Activated effector memory CD4-positive, alpha-beta T cell treated with Interleukin-2 at 50 U/mL for 16 hours (primary cell): ENCODE measurements at places on chromosomes 5 and 9.
A peak's percentile ranks its signal among the peaks of the same experiment; 100 is the strongest.

GRCh38 chr5:52560366-52560765, 227.3 kb upstream of the ITGA1 start:
- DNase-seq: no peak

- no peak for DNase-seq
Measured at GRCh38 chr9:90593646-90594045, 49.0 kb downstream of the DIRAS2 start.

- no peak for DNase-seq
Measured at GRCh38 chr9:8703904-8704303, 904.3 kb upstream of the DMAC1 start.

GRCh38 chr9:35906923-35907699, 1.1 kb downstream of the HRCT1 start:
- no peak for DNase-seq

DNA sequence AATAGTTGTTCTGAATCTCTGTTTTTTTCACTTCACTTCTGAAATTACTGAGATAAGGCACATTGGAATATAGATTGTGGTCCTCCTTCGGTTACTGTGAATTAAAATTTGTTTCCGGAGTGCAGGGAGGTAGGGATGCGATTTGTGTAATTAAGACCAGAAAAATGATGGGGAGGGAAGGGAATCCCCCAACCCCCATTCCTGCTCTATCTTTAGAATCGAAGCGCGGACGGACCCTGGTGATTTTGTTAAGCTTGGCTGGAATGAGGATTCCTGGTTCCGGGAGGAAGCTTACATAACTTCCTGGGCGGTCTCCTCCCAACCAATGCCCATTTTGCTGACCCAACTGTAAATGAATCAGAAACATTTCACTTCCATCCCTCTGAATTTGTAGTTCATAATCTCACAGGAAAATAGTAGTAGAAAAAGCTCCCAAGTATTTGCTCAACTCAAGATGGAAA, 220.1 kb upstream of the MSX2 start:
- DNase-seq: no peak

DNA sequence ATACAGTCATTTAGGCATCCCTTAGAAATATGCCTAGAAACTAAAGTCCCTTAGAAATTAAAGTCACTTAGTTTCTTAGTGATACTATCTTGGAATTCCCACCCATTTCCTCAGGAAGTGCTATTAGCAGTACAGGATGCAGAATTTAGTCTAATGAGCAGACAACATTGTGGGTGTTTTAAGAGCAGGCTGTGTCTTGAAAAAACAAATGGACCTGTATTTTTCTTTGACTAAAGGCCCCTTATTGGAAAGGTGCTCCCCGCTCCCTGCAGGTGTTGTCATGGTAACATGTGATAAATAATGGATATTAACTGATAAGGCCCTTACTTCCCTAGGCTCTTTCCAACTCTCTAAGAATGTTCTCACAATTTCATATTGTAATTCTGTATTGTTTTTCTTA, 38.8 kb upstream of the STARD4 start:
- DNase-seq: no peak

- no peak for DNase-seq
Measured at GRCh38 chr5:176636426-176636825, 6.0 kb downstream of the EIF4E1B start.

GRCh38 chr5:106860398-106861044, 810.2 kb downstream of the EFNA5 start:
- no peak for DNase-seq

DNA sequence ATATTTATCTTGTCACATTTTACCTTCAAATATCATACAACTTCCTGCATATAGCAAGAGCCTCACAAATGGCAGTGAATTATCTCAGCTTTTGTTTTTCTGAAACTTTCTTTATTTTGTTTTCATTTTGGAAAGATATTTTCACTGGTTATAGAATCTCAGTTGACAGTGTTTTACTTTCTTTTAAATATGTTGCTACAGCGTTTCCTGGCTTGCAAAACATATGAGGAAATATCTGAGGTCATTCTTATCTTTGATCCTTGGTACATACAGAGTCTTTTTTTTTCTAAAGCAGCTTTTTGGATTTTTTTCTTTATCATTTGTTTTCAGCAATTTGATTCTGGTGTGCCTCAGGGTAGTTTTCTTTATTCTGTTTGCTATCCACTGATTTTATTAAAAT, 77.6 kb upstream of the CEP78 start:
- no peak for DNase-seq

GRCh38 chr5:109921735-109922380, 232.1 kb downstream of the MAN2A1 start:
- DNase-seq: peak; percentile 37

GRCh38 chr9:114908805-114909448, 21.5 kb downstream of the TNFSF8 start:
- DNase-seq: no peak

DNA sequence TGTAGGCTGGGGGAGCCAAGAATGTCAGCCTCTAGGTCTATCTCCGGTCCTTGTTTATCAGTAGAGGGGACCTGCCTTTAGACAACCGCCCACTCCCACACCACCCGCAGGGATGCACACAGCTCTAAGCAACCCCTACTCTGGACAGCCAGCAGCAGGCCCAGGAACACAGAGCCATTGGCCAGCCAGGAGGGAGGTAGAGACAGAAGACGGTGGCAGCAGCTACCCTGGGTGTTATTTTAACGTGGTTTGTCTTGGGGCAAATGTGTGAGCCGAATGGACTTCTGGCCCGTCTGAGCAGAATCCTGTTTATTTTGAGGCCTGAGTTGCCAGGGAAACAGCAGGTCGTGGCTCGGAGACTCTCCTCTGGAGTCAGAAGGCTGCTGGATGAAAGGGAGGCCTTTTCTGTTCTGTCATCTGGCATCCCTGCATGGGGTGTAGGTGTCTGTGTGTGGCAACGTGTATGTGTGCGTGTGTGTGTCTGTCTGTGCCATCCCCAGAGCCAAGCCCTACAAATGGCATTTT, 382 bp upstream of the FGF1 start:
- DNase-seq: no peak

DNA sequence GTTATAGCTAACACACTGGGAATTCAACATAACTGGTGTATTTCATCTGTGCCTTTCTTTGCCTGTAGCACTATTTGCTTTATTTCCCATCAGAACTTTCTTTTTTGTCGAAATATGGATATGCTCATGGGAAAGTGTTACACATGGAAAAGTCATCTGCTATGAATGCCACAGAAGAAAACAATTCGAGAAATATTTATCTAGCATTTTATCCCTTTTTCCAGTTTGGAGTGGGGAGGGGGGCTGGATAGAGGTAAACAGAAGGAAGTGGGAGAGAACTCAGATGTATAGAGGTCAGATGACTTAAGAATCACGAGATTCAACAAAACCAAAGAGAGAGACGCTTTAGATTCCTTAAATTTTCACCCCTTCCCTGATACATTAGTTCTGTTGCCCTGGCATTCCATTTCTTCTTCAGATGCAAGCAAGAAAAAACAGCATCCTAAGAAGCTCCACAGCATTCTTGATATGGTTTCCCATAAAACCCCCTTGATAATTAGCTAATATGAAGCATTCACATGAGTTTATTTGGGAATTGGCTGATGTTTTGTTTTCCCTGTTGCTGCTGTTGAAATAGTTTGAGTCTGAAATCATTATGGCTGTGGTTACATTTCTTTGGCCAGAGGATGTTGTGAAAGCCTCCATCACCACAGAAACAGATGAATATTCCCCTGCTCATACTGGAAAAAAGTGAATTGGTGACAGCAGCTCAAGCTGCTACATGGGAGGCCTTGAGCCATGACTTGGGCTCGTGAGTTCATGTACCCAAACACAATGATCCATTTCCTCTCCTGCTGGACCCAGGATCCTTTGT, 335.8 kb upstream of the DAB2 start:
- DNase-seq: no peak

DNA sequence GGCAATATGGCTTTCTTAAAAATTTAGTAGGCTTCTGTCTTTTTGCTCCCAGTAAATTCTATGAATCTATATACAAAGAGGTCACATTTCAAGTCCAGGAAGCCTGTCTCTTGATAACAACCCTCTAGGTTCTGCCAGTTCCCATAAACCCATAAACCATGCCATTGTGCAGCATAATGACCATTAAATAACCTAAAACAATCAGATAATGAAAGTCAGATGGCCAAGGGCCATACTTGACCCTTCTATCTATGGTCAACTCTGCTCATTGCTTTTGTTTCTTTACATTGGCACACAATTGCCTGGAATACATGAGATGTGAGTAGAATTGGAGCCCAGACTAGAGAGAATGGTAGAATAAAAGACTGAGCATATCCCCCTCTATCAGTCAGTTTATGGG, 305.4 kb upstream of the KIF2A start:
- no peak for DNase-seq

GRCh38 chr5:40191150-40191549, 488.6 kb upstream of the PTGER4 start:
- no peak for DNase-seq

GRCh38 chr9:114759512-114760341, 46.1 kb downstream of the TNFSF15 start:
- DNase-seq: no peak

GRCh38 chr5:180135128-180135955, 63.8 kb upstream of the RNF130 start:
- DNase-seq: no peak

- no peak for DNase-seq
Measured at GRCh38 chr9:21505425-21506179, 23.5 kb upstream of the IFNE start.

- DNase-seq: no peak
Measured at GRCh38 chr5:149596712-149597111, 15.4 kb downstream of the ARHGEF37 start.

- no peak for DNase-seq
Measured at GRCh38 chr9:16960084-16960483, 89.6 kb upstream of the BNC2 start.

DNA sequence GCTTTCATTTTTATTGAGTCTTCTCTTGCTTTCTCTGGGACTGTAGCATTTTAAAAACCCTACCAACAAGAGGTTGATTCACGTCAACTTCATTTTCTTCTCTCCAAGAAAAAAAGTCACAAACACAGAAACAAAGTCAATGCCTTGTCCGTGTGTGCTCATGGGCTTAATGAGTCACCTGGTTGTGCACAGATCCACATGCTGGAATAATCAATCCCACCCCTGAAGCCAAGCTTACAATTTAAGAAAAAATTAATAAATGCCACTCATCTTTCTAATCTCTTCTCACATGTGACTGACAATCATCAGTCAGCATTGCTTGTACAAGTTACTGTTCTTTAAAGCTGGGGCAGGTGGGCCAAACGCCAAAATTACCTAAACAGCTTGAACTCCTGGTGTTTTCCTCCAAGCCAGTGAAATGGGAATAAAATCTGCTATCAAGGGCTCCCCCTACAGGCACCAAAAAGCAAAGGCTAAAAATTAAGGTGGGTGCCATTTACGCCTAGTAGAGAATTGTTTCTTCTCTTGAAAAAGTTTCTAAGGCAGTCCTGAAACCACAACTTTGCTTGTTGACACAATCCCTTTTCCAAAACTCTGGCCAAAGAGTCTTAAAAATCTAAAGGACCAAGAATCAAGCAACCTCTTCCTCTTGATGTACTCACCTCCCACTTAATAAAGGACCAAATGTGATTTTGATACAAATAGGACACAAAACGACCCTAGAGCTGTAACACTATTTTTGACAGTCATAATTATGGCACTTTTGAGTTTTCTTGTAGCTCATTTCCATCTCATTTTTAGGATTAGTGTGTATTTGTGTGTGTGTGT, 21.3 kb downstream of the TRMO start:
- no peak for DNase-seq

GRCh38 chr9:104772714-104773510, 9.0 kb downstream of the NIPSNAP3B start:
- DNase-seq: no peak

GRCh38 chr5:135444881-135445280, 2.3 kb downstream of the DCANP1 start:
- DNase-seq: no peak

DNA sequence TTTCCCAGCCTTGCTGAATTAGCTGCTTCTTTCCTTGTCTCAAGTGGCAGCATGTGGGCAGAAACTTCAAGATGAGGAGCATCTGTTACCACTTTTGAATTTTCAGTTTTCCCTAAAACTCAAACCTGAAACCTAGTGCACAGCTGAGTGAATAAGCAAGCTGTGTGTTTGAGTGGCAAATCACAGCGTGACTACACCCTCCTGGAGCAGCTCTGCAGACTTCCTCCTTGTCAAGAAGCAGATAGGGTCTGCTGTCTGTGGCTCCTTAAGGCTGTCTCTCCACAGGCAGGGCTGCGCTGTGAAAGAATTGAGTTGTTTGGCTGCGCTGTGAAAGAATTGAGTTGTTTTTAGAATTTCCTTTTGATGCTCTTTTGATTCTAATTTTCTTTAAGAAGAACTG, 179.7 kb upstream of the HAPLN1 start:
- DNase-seq: no peak

DNA sequence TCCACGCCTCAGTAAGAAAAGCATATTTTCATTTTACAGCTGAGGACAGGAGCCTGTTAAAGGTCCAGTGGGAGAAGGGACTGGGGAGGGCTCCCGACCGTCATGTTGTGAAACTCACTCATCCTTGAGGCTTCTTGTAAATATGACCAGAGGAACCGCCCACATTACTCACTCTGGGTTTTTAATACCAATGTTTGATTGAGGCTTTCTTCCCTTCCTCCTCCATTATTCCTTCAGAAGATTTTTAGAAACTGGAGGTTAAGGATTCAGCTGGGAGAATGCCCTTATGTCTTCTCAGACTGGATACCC, 61.4 kb upstream of the GLRX start:
- no peak for DNase-seq

DNA sequence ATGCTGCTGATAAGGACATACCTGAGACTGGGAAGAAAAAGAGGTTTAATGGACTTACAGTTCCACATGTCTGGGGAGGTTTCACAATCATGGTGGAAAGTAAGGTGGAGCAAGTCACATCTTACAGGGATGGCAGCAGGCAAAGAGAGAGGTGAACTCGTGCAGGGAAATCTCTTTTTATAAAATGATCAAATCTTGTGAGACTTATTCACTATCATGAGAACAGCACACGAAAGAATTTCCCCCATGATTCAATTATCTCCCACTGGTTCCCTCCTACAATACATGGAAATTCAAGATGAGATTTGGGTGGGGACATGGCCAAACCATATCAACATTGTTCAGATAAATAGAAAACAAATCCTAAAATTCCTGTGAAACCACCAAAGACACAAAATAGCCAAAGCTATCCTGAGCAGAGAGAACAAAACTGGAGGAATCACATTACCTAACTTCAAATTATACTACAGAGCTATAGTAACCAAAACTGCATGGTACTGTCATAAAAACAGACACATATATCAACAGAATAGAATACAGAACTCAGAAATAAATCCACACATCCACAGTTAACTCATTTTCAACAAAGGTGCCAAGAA, 230.5 kb upstream of the TRIM32 start:
- no peak for DNase-seq
